ENCODE measurements at places on chromosomes 11 and 22.

DNA sequence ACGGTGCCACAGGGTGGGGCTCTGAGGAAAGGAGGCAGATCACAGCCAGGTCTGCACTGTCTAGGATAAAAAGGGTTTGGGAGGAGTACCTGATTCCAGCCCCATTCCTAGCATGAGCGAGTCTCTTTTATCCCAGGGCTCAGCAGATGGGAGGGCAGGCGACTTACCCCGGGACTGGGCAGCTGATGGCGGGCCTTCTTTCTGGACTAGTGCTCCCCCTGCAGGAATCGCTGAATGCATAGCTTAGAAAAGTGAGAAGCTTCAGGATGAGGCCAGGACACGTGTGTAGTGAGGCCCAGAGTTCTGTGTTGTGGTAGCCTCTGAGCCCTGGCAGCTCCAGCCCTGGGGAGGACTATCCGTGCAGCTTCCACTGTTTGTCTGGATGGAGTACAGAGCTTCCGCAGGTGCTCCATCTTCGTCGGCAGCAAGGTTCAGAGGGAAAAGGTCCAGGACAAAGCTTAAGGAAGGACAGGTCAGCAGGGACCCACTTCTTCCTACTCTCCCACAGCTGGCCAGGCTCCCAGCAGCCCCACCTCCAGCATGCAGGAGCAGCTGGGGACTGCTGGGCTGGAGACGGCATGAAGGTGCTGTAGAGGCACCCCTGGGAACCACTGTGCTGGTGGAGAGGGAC, 30.4 kb downstream of the COMMD9 start:
- peak; percentile 79 for DNase-seq

GRCh38 chr11:117443266-117444186, 115.9 kb downstream of the CEP164 start:
- DNase-seq: peak; percentile 58

GRCh38 chr11:60866911-60867870, at the start of gene ZP1:
Gene ZP1 (plus strand): TSS chr11:60867542. CDS start chr11:60867562, 20 bp downstream.
- no peak for DNase-seq

- DNase-seq: no peak
Measured at GRCh38 chr22:24412274-24412673, 15.1 kb upstream of the ADORA2A start.
